Central memory CD4-positive, alpha-beta T cell (primary cell): ENCODE measurements at places on chromosomes 5 and 9.

DNA sequence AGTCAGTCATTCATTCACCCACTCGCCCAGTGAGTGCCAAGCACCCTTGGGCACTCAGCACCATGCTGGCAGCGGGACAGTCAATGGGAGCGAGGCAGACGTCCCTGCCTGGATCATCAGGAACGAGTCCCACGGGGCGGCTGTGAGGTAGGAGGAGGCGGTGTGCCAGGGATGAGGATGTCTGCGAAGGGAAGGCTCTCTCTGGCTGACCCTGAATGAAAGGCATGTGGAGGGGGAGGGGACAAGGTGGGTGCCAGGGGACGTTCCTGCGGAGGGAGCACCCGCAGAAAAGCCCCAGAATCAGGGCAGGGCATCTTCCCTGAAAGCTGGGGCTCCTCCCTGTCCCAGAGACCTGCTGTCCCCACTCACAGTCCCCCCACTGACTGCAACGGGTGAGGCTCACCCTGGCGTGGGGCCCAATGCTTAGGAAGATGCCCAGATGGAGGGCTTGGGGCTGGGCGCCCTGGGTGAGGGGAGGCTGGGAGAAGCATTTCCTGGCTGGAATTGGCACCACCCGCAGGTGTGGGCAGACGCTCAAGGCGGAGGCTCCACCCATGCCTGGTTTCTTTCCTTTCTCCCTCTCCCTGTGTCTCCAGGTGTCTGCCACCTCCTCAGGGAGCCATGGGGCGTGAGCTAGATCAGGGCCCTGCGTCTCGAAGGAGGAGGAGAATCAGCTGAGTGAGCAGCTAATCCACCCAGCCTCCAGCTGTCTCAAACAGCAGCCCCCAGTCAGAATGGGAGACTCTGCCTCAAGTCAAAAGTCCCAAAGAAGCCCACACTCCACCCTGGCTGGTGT, 179.0 kb upstream of the PPP1R26 start:
- no peak for DNase-seq

DNA sequence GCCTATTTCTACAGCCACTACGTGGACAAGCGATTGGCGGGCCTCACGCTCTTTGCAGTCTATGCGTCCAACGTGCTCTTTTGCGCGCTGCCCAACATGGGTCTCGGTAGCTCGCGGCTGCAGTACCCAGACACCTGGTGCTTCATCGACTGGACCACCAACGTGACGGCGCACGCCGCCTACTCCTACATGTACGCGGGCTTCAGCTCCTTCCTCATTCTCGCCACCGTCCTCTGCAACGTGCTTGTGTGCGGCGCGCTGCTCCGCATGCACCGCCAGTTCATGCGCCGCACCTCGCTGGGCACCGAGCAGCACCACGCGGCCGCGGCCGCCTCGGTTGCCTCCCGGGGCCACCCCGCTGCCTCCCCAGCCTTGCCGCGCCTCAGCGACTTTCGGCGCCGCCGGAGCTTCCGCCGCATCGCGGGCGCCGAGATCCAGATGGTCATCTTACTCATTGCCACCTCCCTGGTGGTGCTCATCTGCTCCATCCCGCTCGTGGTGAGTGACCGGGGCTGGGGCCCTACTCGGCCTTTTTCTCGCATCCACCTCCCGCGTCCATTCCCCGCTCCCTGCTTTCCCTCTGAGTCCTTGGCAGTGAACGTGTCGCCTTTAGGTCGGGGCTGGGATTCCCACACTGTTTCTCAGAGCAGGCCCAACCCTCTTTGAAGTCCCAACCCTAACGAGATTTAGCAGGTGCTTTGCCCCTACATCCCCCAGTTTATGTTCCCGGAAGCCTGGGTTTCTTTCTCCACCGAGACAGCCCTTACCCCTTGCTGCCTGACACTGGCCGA, 1.8 kb downstream of the PTGER4 start:
- DNase-seq, result no peak

DNA sequence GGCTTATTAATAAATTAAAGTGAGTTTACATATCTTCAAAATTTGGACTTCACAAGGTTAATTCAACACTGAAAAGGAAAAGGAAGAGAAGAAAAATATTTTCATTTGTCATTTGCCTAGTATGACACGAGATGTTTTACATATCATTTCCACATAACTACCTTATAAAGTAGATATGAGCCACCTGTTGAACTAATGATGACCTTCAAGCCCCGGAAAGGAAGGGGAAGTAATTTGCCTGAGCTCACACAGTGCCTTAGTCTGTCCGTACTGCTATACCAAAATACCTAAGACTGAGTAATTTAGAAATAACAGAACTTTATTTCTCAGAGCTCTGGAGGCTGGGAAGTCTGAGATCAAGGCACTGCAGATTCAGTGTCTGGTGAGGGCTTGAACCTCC, 17.9 kb downstream of the CMYA5 start:
- DNase-seq, result no peak

DNA sequence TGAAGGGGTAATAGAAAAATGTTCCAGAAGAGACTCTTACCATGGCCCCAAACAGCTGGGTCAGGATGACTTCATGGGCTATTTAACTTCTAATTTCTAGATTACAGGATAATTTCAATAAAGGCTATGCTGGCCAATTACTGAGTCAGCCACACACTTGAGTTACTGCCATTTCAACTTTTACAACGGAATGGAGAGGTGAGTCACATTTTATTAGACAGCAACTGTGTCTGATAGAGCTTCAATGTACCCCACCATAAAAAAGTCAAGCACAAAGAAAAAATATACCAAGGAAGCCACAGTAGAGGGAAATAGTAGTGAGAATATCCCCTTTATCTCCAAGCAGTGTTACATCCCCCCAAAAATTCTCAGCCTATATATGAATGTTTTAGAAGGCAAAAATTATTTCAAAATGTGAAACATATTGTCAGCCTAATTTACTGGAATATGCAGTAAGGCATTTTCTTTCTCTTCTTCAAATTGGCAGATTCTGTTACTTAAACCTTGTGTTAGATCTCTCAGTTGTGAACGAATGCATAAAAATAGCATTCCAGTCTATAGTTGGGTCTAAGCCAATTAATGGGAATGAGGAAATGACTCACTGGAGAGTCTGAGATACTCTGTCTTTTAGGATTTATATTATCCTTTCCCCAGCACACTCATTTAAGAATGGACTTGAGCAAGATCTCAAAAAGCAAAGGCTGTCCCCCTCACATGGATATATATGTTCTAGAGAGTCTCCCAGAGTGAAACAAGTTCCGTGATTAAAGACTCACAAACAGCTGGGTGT, 47.1 kb upstream of the RAI14 start:
- no peak for DNase-seq

DNA sequence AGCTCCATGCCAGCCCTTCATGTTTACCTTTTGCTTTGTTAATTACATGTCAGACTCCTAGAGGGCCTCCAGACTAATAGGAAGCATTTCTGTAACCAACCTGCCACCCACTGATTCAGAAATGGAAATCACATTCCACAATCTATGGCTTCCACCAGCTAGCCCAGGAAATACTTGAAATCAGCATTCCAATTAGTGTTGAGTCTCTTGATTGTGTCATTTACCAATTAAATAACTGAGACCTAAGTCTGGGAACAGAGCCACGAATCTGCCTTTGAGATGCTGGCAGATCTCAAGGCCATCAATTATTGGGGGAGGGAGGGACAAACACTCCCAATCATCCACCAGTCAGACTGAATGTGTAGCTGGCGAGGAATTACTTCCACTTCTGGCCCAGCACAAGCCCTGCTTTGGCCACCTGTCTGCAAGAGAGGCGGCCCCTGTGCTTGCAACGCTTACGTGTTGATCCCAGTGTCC, 27.4 kb upstream of the SAP30L start:
- DNase-seq, result no peak

DNA sequence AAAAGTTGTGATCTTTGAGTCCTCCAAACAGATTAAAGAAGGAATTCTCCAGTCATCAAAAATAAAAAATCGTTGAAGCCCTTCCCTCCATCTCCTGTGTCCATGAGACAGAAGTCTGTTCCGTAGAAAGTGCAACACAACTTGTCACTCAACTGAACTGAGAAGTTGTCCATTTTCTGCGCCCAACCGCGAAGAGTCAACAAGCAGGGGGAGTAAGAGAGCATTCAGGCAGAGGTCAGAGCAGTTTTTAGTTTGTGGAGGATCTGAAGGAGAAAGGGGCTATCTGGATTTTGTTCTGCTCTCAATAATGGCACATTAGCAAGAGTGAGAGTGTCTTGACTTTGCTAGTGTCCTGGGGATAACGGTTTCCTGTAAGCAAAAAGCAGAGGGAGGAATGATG, 303.9 kb downstream of the ICE1 start:
- DNase-seq, result no peak

- no peak for DNase-seq
Measured at GRCh38 chr9:119712325-119712724, 343.1 kb upstream of the BRINP1 start.

DNA sequence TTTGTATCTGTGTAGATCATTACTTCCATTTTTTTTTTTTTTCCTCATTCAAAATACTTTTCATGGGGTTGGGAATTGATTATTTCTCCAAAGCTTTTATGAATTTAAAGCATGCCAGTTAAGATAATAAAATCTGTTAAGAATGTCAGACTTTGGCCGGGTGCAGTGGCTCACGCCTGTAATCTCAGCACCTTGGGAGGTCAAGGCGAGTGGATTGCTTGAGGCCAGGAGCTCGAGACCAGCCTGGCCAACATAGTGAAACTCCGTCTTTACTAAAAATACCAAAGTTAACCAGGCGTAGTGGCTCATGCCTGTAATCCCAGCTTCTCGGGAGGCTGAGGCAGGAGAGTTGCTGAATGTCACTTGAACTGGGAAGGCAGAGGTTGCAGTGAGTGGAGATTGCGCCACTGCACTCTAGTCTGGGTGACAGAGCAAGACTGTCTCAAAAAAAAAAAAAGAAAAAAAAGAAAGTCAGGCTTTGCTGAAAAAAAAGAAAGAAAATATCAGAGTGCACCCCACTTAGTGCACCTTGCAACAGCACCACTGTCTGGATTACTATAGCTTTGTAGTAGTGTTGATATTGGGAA, 18.5 kb downstream of the TBC1D2 start:
- DNase-seq, result no peak

GRCh38 chr5:71734141-71734540, 15.1 kb downstream of the CARTPT start:
- DNase-seq, result no peak
